ENCODE measurements at places on chromosomes 3 and 15.

DNA sequence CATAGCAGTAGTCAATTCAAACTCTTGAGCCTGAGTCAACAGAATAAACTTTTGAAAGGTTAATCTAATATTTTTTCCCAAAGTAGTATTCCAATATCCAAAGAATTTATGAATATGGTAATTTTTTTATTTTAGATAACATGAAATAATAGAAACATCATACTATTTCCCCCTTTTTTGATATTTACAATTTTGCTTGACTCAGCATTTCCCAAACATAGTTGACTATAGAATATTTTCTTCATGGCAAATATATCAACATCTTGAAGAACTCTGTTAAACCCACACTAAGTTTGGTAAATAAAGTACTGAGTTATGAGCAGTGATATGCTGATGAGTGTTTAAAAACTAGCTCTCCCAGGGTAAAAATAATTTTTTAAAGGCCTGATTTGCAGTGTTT, 380.0 kb upstream of the ARL6 start:
- DNase-seq, result no peak

GRCh38 chr3:78706906-78707523, 1060.8 kb downstream of the ROBO1 start:
- no peak for DNase-seq

DNA sequence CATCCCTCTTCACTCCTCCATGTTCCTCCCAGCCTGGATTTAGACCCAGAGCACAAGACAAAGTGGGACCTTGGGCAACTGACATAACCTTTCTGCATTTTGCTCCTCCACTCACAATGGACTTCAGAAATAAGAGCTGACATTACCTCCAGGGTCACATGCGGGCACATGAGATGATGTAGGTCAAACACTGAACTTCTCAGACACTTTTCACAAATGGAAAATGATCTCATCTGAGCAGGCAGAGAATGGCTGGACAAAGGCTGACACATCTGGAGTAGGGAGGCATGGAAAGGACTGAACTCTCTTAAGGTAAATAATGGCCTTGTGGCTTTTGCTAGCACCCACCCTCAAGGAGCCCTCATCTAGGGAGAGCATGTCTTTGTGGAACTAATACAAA, 849.2 kb upstream of the CFAP20DC start:
- DNase-seq, result no peak

DNA sequence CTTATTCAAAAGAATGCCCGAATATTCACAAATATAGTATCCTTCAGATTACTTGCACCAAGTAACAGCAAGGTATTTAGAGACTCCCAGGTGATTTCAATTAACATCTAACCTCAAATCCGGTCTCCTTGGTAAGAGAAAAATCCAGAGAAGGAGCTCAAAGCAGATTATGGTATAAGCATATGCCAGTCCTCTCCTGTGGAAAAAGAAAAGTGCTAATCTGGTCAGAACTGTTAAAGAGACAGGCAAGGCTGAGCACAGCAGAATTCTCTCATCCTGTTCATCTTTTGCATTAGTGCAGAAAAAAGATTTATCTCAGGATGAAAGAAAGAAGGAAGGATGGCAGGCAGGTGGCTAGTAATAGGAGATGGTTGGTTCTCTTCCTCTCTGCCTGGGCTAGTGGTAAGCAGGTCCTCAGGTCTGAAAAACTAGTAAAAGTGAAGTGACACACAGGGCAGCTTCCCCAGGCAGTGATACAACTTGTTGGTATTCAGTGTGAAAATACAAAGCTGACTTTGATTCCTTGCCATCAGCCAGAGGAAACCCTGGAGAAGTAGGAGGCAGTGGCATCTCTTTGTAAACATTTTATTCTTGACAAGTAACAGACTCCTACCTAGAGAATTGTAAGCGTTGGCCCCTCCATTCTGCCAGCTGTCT, 14.2 kb downstream of the ATXN7 start:
- no peak for DNase-seq

- DNase-seq, result no peak
These were observed 520.1 kb downstream of the ROBO1 start for GRCh38 chr3:79247725-79248043.

GRCh38 chr3:45775571-45776300, 20.6 kb downstream of the SLC6A20 start:
- no peak for DNase-seq

GRCh38 chr15:93770788-93771187, 460.6 kb upstream of the MCTP2 start:
- no peak for DNase-seq

GRCh38 chr15:99016680-99017321, 9.2 kb upstream of the PGPEP1L start:
- DNase-seq, result no peak

DNA sequence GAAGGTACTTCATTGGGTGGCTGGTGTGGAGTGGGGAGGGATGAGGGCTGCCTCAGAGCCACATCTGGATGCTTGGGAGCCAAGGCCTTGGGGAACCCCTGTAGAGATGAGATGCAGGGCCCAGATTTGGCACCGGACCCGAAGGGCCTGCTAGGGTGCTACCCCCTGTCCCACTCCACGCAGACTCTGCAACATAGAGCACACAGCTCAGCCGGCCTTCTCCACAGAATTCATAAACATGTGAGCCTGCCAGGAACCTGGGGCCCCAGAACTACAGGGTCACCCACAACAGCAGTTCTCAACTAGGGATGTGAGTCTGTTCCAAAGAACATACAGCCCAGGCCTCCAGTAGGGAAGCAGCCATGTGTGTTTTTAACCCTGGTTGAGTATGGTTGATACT, 62.8 kb downstream of the LRIG1 start:
- no peak for DNase-seq

DNA sequence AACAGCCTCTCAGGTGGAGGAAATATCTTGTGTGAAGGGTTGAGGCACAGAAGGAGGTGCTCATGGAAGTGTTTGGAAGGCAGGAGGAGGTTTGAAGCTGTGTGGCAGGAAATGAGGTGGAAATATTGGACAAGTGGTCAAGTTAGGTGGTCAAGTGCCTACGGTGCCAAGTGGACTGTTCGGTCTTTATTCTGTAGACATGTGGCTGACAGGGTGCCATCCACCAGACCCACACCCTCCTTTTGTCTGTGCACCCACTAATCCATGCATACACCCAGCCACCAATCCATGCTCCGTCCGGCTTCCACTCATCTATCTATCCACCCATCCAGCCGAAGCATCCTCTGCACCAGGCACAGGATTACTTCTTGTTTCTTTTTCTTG, 2.2 kb downstream of the SLC6A20 start:
- no peak for DNase-seq

DNA sequence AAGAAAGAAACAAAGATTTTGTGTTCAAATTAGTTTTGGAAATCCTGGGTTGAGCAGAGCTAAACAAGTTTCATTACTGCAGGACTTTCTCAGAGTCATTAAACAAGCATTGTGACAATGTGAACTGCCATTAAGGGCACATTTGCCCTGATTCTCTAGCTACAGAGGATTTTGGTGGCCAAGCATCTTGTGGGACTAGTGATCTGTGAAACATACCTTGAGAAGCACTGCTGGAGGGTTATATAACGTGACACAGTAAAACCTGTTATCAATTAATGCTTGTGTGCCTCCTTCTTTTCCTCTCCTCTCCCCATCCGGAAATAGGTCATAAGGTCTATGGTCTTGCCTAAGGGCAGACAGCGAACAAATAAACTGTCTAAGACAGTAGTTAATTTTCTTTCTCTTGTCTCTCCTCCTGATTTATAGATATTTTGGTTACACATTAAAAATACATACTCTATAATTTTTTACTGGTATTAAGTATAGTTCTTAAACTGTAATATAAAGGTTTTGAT, 167.3 kb upstream of the NANOGP8 start:
- DNase-seq, result no peak

GRCh38 chr3:133475245-133476010, 75.6 kb downstream of the BFSP2 start:
- no peak for DNase-seq

- DNase-seq, result no peak
These were observed 154.3 kb downstream of the NSMCE3 start for GRCh38 chr15:29115093-29115991.

DNA sequence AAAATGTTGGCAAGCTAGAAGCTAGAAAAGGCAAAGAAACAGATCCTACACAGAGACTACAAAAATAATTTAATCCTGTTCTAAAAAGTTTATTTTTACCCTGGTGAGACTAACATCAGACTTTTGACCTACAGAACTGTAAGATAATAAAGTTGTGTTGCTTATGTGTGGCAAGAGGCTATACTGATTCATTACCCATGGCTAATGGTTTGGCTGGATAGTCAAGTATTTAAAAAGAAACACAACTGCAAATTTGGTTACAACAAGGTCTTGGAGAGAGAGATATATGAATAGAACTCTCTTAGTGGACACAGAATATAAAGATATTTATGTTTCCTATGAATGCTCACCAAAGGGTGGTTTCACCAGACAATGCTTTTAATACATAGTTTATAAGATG, 364.2 kb upstream of the PLSCR5 start:
- DNase-seq, result no peak

- no peak for DNase-seq
These were observed 9.2 kb downstream of the FRMD4B start for GRCh38 chr3:69376731-69377130.

- DNase-seq, result no peak
These were observed 10.4 kb upstream of the CX3CR1 start for GRCh38 chr3:39290255-39290654.

- DNase-seq, result no peak
These were observed 13.2 kb upstream of the STAB1 start for GRCh38 chr3:52481819-52482521.

DNA sequence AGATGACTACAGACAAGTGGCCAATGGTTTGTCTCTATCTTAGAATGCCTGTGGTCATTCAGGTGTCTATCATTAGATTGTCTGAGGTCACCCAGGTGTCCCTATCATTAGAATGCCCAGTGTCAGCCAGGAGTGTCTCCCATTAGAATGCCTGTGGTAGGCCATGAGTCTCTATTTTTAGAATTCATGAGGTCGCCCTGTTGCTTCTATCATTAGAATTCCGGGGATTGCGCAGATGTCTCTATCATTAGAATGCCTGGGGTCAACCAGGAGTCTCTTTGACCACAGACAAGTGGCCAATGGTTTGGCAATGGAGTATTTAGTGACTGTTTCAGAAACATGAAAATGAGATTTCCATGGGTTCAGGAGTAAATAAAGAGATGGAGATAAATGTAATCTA, 7.6 kb downstream of the RTP2 start:
- DNase-seq, result no peak

- no peak for DNase-seq
These were observed 61.8 kb downstream of the NEO1 start for GRCh38 chr15:73114064-73114463.

DNA sequence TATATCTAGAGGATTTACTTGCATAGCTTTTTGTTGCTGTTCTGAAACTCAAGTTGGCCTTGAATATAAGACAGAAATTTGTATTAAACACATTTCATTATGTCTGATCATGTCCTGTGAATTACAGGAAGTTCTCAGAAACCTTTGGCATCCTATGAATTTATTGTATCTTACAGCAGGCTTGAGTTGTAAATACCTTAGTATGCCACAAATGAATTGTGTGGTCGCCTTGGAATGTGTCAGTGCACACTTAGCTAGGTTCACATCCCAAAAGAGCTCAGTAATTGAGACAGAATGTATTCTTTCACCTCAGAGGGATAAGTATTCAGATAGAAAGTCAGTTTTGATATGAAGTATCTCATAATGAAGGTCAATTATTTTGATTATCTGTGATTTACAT, 83.4 kb downstream of the NEK11 start:
- DNase-seq, result no peak

DNA sequence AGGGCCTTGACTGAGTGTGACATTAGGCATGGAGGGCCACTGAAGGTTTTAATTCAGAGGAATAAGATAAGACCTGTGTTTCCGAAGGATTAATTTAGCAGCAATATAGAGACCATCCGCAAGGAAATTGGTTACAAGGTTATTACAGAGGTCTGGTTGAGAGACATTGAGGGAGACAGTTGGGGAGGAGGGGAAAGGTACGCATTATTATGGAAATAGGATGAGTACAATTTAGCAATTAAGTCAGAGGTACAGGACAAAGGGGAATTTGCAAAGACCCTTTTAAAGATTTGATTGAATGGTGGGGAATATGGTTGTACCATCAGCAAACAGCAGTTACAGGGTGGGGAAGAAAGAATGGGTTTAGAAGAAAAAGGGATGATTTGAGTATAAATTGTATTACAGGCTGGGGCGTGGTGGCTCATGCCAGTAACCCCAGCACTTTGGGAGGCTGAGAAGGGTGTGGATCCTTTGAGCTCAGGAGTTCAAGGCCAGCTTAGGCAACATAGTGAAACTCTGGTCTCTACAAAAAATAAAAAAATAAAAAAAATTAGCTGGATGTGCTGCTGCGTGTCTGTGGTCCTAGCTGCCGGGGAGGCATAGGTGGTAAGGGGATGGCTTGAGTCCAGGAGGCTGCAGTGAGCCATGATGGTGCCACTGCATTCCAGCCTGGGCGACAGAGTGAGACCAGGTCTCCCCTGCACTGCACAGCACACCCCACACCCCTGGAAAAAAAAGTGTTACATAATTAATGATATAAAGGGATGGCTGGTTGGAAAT, 11.3 kb downstream of the ARL8B start:
- no peak for DNase-seq

- no peak for DNase-seq
These were observed 9.3 kb upstream of the C15orf61 start for GRCh38 chr15:67511606-67512005.

DNA sequence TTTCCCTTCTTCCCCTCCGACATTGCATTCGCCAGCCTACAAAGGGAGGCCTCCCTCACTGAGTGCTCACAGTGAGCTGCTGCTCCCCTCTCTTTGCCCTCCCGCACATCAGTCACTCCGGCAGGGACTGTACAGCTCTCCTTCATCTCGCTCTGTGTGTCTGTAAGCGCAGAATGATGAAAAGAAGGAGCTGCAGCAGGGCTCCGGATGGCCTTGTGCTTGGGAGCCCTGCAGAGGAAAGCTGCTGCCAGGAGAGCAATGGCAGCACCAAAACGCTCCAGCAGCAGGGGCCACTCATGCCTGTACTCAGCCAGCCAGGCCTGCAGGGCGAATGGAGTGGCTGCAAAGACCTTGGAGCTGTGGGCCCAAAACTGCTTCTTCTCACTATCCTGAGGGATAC, 107.0 kb upstream of the NSMCE3 start:
- DNase-seq, result no peak

DNA sequence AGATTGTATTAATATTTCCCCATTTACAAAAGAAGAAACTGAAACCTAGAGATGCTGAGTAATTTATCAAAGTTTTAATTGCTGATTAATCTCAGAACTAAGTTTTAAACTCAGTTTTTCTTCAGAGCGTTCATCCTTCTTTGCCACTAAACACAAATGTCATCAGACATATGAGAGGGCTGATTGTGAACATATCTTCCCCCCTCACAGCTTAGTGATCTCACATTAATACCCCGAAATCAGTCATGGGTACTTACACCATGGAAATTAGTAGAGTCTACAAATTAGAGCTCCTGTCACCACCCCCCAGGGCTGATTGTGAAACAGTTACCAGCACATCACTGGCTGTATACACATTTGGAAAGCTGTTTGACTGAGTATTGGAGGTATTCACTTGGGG, 189.3 kb upstream of the SGO1 start:
- DNase-seq, result no peak

- peak; percentile 33 for DNase-seq
These were observed 75.1 kb upstream of the VGLL4 start for GRCh38 chr3:11718637-11719405.

Measured in stimulated activated CD4-positive, alpha-beta T cell treated with anti-CD3 and anti-CD28 coated beads, Interleukin-15, amount 100 ng/mL, for 48 hours (primary cell).